ENCODE measurements at places on chromosomes 12 and 14.

DNA sequence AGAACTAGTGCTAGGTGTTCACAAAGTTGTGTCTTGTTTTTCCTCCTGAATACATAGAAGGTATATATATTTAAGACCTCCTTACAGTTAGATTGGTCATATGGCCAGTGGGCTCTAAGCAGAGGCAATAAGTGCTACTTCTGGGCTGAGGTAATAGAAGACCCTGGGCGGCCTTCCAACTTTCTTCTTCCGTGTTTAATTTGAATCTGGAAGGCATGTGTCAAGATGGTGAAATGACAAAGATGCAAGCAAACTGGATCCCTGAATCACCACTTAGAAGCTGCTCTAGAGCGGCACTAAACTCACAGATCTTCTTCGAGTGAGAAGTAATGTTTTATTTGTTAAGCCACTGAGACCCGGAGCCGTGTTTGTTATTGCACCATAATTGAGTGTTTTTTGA, 201.0 kb upstream of the GZMB start:
- no peak for DNase-seq

DNA sequence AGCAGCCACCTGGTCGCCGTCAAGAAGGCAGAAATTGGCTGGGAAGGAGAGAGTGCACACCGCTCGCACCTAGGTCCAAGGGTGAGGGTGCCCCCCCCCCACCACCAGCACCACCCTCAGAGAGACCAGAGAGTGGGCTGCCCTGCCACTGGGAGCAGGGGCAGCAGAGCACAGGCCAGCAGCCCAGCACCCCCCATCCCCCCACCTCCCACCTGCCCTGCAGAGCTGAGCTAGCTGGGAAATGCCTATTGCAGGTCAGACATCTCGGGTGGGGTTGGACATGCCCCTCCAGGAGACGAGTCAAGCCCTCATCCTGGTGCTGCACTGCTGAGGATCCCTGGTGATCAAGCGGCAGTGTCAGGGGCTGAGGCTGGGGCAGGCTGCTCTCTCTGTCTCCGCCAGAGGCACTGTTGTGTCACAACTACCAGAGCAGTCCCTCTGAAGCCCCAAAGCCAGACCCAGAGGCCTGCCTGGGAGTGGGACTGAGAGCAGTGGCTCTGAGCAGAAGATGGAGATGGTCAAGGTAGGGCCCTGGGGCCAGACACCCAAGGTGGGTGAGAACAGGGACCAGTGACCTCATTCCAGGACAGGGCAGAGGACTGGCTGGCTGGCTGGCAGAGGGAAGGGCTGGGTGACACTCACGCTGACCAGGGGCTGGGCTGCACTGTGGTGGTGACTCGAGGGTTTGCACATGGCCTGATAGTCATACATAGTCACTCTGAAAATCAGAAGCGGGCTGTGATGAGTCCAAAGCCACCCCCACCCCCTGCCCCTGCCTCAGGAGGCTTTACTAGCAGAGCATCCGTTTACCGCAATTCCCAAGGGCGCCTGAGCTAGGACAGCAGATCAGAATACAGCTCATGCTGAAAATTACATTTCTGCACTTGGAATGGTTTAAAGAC, 19.7 kb upstream of the LRTM2 start:
- peak; percentile 68 for DNase-seq

DNA sequence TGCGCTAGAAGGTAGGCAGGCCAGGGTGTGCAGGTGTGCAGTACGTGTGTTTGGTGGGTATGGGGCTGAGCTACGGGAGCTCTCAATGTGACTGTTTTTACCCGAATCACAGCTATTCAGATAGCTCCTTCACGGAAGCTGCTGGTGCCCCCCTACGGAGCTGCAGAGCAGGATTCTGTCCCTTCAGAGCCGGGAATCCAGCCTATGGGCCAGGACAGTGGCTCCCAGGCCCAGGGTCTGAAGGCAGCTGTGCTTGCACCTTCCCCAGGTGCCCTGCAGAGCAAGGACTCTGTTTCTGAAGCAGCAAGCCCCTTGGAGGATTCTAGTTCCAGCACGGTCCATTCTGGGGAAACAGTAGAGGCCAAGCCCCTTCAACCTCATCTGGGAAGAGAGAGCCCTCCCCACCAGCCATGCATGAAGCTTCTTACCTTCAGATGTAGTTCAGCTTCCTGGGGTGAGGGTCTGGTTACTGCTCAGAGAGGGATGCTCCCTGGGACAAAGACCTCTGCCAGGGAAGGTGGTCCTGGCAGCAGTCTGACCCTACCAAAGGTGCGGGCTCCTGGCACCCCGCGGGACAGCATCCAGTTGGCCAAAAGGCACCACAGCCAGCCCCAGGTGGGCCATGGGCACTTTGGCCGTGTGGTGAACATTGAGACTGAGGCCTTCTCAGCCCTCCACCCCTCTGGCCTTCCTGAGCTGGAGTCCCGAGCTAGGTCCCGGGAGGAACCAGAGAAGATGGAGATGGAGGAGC, 29.1 kb downstream of the PLEKHH1 start:
- no peak for DNase-seq

DNA sequence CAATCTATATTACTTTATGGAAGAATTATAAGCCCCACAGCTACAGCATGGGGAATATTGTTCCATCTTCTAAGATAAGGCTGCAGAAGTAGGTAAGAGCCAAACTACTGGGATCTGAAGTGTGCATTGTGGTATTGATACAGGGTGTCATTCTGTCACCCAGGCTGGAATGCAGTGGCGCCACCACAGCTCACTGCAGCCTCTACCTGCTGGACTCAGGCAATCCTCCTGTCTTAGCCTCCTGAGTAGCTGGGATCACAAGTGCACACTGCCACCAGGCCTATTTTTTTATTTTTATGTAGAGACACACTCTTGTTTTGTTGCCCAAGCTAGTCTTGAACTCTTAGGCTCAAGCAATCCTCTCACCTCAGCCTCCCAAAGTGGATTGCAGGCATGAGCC, 21.3 kb upstream of the DIP2B start:
- DNase-seq: no peak

DNA sequence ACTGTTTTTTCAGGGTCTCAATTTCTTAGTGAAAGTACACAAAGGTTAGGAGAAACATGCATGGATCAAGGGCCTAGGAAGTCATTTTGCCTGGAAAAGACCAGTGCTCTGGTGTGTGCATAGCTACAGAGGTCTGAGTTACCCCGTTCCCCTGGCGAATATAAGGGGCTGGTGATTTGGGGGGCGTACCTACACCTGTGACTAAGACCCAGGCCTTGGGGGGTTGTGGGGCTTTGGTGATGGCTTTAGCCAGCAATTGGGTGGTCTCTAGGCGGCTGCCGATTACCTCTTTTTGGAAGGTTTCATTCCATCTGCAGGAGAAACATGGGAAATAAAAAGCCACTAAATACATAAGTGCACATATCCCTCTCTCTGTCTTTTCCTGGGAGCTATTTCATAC, 1.1 kb downstream of the SDR39U1 start:
- no peak for DNase-seq

GRCh38 chr14:104348741-104349140, 210.4 kb downstream of the KIF26A start:
- DNase-seq: no peak

DNA sequence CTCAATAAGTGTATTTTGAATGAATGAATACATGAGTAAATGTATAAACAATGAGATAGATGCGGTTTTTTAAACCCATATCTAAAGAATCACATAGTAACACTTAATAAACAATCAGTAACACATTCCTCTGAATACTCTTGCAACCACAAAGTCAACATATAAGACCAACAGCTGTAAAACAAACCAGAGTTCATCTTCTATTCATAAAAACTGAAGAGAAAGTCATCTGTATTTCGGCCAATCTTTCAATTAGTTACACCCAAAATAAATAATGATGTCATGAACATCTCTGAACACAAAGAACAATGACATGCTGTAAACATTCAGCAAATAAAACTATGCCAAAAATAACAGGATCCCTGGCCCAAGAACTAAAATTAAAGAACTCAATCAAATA, 47.2 kb downstream of the ARMH4 start:
- no peak for DNase-seq

DNA sequence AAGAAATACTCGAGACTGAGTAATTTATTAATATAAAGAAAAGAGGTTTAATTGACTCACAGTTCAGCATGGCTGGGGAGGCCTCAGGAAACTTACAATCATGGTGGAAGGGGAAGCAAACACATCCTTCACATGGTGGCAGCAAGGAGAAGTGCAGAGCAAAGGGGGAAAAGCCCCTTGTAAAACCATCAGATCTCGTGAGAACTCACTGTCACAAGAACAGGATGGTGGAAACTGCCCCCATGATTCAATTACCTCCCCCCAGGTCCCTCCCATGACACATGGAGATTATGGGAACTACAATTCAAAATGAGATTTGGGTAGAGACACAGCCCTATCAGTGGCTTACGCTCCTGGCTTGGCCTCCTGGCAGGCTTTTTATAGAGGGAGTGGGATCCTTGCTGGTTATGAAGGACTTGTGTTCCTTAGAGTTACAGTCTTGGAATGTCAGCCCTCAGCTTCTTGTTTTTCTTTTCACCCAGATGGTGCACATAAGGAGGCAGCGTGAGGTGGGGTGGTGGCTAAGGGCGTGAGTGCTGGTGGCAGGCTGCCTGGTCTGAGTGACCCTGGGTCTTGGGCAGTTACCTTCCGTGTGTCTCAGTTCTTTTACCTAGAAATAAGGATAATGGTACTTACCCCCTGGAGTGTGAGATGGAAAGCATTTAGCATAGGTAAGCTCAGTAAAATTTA, 25.7 kb downstream of the TRAF3 start:
- no peak for DNase-seq

DNA sequence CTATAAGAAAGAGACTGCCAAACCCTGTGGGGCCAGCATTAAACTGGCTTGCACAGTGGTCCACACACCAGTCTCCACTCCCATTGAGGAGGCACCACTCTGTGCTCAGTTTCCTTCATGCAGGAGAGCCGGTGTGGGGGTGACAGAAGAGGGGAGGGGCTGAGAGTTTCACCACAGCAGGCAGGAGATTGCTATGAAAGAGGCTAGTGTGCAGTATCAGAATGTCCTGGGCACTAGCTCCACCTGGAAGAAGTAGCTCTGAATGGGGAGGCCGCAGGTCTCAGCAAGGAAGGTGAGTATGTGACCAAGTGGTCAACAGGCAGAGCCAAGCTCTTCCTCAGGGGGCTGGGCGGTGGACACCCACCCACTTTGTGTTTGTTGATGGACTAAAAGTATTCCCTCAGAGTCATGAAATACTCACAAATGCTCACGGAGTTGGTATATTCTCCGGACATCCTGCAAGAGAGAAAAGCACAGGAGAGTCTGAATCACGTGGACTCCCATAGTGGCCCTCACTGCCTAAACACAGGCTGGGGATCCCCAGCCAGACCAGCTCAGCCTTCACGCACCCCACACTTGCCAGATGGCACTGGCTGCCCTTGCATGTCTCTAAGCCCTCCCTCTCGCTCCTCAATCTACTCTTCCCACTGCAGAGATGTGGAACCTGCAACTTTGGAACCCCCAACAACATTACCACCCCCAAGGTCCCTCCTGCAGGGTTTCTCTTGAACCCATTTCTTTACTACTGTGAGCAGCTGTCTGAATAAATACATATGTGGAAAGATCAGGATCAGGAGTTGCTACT, 7.8 kb upstream of the KRT72 start:
- no peak for DNase-seq

DNA sequence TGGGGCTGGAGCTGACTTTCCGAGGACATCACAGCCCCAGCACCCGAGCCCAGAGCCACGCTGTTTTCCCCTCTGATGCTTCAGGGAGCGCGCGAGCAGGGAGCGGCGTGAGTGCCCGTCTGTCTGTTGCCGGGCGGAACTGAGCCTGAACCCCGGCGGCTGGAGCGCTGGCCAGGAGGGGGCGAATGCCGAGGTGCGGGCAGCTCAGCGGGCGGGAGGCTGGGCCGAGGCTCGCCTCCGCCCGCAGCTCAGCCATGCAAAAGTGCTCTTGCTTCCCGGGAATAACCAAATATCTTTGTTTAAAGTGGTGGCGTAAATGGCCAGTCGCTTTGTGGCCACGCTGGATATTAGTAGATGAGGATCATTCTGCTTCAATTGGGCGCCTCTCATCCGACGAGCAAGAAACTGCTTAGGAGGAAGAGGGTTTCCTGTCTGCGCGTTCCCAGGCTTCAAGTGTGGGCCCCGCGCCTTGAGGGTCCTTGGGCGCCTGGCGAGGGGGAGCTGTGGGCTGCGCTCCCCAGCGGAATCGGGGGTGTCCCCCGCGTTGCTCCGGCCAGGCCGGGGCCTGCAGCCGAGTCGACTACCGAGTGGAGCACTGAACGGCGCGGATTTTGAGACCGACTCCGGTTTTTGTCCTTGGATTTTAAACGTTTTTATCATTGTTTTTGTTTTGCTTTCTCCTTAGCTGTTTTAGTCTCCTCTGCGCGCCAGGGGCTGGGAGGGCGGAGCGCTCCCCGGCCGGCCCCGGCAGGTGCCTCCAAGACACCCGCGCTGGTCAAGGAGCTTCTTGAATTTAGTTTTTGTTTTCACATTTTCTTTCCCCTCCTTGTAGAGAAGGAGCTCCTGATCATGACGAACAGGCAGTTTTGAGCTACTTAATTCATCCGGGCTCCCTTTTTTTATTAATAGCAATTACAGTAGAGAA, 831 bp upstream of the NKX2-1 start:
- no peak for DNase-seq

DNA sequence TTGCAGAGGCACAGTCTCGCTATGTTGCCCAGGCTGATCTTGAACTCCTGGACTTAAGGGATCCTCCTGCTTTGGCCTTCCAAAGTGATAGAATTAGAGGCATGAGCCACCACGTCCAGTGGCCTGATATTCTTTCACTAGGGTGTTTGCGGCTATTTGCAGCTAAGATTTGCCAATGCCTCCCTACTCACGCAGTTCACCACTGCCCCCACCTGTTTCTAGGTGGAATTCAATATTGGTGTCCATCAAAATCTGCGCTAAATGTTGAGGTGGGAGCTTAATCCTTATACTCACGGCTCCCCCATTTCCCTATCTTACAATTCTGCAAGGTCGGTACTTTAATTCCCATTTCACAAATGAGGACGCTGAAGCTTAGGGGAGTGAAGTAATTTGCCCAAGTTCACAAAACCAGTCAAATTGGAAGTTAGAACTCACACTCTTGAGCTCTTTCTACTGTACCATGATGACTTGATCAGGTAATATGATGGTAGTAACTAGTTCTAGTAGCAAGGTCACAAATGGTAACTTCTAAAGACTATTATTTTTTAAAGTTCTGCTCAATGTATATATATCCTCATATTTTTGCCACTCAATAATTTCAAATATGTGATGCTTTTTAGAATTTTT, 22.1 kb upstream of the LRRC9 start:
- peak; percentile 18 for DNase-seq

All from OCI-LY7 (cell line).